Daoy (cell line): ENCODE measurements at places on chromosomes 5 and 9.
A peak's percentile ranks its signal among the peaks of the same experiment; 100 is the strongest.

DNA sequence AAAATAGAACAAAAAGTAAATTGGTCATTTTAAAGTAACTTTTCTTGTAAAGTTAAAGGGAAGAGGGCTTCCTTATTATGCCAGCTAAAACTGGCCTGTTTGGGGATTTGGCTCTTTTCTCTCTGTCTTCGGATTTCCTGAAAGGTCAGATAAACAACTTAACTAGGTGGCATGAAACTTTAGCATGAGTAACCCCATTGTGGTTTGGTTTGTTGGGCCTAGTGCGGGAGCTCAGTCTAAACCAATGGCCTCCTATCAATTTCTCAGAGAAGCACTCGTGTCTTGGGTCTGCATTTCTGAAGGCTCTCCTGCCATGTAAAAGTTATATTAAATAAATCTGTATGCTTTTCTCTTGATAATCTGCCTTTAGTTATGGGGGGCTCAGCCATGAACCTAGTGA lies 48.5 kb upstream of the ANKH start:
- DNase-seq = peak; percentile 42

GRCh38 chr9:63817622-63818518 lies 1467.1 kb downstream of the FOXD4L5 start:
- peak; percentile 52 for DNase-seq

DNA sequence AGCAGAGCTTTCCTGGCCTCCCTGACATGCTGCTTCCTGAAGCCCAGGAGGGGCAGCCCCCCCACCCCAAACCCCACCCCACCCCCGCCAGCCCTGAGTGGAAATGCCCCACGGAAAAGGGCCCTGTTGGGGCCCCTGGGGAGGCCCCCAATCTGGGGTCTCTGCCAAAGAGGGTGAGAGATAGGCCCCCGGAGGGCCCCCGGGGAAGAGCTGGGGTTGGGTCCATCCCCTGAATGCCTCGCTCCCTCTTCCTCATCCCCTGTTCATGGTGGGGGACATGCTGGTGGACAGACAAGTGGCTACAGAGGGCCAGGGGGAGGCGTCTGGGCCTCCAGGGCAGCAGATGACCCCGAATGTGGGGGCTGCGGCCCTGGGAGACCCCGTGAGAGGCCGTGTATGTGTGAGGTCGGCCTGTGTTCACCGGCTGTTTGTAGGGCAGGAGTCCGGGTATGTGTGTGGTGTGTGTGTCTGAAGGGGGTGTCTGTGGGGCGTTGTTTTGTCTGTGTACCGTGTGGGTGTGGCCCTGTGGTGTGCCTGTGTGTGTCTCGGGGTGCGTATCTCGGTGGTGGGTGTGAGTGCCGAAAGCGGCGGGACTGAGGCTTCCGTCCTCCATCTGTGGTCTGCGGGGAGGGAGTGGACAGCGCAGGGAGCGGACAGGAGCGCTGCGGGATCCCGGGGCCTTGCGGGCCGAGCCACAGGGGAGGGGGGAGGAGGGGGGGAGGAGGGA lies 11.3 kb downstream of the C9orf50 start:
- no peak for DNase-seq

DNA sequence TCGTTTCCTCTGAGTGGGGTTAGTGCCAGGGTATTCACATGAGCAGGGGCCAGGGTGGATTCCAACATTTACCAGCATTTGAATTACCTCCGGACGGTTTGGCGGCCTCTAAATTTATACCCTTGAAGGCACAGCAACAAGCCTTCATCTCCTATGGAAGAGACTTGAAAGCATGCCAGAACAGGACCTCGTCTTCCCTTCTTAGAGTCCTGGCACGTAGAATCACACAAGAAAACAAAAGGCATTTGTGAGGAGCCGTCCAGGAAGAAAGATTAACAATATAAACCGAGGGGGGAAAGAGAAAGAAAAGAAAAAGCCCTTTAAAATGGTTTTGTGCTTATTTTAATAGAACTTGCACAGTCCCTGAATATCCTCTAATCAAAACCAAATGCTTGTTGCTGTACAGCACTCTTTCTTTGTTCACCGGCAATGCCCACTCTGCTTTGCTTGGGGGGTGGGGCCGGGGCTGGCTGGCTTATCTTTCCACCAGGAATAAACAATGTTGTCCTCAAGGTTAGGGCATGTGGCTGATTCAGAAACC lies 575.8 kb upstream of the ZNF462 start:
- DNase-seq = peak; percentile 9

- peak; percentile 25 for DNase-seq
Observed at GRCh38 chr5:5104550-5104949, 35.6 kb upstream of the ADAMTS16 start.

GRCh38 chr5:9549941-9550340 lies 4.1 kb upstream of the SEMA5A start:
- DNase-seq = no peak

GRCh38 chr5:150189728-150190502 lies at the start of gene SLC6A7:
Gene SLC6A7 (plus strand): TSS chr5:150190062. CDS start chr5:150190328, 266 bp downstream.
- DNase-seq = no peak

DNA sequence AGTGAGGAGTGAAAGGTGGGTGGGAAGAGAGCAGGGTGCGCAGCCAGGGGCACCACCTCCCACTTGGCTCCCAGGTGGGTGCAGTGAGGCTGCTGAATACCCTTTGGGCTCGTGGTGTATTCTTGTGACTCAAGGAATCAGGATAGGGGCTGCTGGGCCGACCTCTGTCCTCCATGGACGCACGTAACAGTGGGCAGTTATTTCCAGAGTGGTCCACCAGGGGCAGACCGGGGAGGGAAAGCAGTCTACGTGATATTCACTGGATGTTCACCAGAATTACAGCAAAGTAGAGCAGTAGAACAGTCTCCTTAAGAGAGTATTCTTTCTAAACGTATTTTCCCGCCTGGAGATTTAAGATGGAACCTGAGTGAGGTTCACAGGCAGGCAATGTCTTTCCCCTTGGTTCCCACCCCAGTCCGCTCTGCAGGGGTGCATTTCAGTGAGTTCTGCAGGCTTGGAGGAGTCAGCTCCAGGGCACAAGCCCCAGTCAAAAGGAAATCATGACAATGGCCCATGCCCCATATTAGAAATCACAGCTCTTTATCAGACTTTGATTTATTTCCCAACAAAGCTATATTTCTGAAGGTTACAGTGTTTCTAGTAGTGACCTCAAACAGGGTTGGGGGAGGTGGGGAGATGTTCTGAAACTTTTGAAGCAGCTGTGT lies 88.7 kb downstream of the SYK start:
- no peak for DNase-seq

GRCh38 chr5:91499943-91500531 lies 116.9 kb upstream of the ARRDC3 start:
- DNase-seq = peak; percentile 28

DNA sequence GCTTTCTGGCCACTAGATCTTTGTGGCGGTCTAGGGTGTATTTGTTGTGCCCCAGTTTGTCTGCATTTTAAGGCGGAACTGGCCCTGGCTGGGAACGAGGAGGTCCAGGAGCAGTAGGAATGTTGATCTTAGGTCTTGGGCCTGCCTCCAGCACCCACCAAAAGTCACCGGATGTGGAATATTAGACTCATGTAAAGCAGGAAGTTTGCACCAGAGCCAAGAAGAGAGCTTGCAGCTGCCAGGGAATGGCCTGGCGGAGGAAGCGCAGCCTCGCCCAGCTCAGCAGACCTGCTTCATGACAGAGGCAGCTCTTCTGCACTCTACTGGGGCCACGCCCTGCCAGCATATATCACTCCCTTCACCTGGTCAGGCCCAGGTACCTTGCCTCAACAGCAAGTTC lies 3.3 kb downstream of the GPX3 start:
- peak; percentile 87 for DNase-seq

DNA sequence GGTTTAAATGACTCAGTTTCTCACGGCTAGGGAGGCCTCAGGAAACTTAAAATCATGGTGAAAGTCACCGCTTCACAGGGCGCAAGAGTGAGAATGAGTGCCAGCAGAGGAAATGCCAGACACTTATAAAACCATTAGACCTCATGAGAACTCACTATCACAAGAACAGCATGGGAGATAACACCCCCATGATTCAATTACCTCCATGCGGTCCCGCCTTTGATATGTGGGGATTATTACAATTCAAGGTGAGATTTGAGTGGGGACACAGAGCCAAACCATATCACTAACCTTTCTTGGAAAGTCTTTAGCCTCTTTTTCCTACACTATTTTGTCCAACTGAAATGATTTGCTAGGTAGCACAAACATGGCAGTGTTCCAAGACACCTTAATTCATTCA lies 533.9 kb upstream of the NUDT12 start:
- DNase-seq = peak; percentile 11

DNA sequence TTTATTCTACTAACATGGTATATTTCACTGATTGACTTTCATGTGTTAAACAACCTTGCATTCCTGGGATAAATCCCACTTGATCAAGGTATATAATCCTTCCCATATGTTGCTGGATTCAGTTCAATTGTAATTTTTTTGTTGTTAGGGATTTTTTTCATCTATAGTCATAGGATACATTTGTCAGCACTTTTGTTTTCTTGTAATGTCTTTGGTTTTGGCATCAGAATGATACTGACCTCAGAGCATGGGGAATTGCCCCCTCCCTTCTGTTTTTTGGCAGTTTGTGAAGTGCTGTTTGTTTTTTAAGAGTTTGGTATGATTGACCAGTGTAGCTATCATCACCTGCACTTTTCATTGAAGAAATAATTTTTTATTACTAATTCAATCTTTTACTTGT lies 176.8 kb upstream of the RASEF start:
- no peak for DNase-seq

- no peak for DNase-seq
Observed at GRCh38 chr5:62199792-62200716, 106.0 kb upstream of the KIF2A start.

GRCh38 chr9:131838530-131839280 lies 98.8 kb upstream of the RAPGEF1 start:
- DNase-seq = no peak

GRCh38 chr9:96048104-96048955 lies 172.8 kb downstream of the ERCC6L2 start:
- peak; percentile 29 for DNase-seq

- no peak for DNase-seq
Observed at GRCh38 chr9:1332156-1332555, 282.0 kb downstream of the DMRT2 start.

- DNase-seq = no peak
Observed at GRCh38 chr5:170783498-170784247, at the start of gene GABRP. Gene GABRP (plus strand): TSS chr5:170783725. CDS start chr5:170788616, 4,891 bp downstream.

GRCh38 chr9:21989440-21990189 lies 4.6 kb downstream of the CDKN2A start:
- no peak for DNase-seq

GRCh38 chr5:98108497-98108896 lies 665.0 kb upstream of the RGMB start:
- peak; percentile 65 for DNase-seq

GRCh38 chr9:128611600-128612394 lies 44.9 kb downstream of the DYNC2I2 start:
- no peak for DNase-seq

DNA sequence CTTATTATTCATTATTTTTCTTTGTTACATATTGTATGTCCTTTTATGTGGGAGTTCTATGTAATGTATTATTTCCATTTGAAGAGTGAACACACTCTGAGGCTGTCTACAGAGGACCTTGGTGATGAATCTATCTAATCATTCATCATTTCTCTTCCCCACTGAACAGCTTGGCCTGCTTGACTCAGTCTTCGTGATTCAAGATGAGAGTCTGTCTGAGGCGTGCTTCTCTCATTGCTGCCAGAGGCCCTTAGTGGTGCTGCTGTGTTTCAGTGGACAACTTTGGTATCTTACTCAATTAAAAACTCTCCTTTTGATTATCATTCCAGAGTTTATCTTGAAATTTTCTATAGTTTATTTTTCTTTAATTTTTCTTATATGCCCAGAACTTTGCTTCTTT lies 318.1 kb upstream of the DAB2 start:
- no peak for DNase-seq

DNA sequence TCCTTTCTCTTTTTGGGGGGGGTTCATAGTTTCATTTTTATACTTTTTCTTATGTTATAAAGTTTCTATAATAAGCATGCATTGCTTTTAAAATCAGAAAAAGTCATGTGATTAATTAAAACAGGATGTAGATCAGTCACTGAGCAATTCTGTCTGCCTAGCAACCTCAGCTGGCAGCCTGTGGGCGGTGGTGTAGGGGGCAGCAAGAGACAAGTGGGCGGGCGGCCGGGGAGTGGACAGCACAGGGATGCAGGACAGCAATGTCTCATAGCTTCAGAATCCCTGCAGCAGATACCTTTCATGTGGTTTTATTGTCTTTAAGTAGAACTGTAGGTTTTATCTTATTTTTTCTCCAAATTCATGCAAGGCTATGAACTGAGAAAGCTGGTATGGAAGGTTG lies 101.9 kb upstream of the S1PR3 start:
- peak; percentile 21 for DNase-seq

DNA sequence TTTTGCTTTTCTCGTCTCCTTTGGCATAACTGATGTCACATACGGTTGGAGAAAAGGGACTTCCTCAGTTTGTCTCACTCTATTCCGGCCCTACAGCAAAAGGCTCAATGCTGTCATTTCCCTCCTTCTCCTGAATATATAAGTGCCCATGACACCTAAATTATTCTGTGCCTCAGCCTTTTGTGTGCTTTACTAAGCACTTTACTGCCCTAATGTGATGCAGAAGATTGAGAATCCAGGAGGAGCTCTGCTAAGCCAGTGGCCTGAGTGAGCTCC lies 7.6 kb downstream of the CD180 start:
- no peak for DNase-seq

GRCh38 chr9:27329291-27329690 lies 32.3 kb upstream of the EQTN start:
- DNase-seq = no peak

DNA sequence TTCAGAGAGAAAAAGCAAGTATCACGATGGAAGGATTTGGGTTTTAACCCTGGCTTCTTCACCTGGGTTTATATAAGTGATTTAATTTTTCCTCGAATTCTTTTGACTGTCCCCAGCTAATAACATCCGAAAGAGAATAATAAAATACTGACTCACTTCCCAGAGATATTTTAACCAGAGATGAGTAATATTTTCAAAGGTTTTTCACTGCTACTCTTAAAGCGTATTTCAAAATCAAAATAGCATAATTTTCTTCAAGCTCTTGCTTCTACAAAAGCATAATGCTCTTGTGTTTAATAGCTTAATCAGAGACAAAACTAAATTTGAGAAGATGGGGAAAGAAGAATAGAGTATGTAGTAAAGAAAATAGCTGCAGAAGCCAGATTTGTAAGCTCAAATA lies 215.2 kb upstream of the PTGER4 start:
- DNase-seq = no peak

GRCh38 chr5:112366987-112367386 lies 52.1 kb downstream of the EPB41L4A start:
- DNase-seq = no peak

DNA sequence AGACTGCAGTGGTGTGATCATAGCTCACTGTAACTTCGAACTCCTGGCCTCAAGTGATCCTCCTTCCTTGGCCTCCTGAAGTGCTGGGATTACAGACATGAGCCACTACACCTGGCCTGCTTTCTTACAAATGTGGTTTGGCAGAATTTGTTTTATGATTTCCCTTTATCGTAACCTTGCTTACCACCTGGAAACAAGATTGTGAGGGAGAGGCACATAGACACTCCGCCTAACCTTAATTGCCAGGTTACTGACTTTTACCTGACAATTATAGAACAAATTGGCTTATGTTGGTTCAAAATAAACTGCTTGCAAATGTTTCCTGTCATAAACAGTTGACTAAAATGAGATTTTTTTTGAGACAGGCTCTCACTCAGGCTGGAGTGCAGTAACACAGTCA lies 26.8 kb upstream of the HMGCR start:
- no peak for DNase-seq

- DNase-seq = peak; percentile 15
Observed at GRCh38 chr5:151318850-151319732, 15.5 kb upstream of the SLC36A3 start.

GRCh38 chr9:115880221-115880885 lies 273.2 kb upstream of the PAPPA start:
- no peak for DNase-seq

GRCh38 chr5:134435560-134435959 lies 23.9 kb upstream of the CDKN2AIPNL start:
- DNase-seq = peak; percentile 70
